ENCODE measurements at places on chromosomes 11 and 22.

- peak; percentile 6 for DNase-seq
Observed at GRCh38 chr11:106644824-106645223, 373.5 kb downstream of the GUCY1A2 start.

GRCh38 chr22:36124666-36125065 lies 35.9 kb downstream of the APOL3 start:
- no peak for DNase-seq

GRCh38 chr11:118325283-118325682 lies 17.2 kb downstream of the CD3D start:
- no peak for DNase-seq

DNA sequence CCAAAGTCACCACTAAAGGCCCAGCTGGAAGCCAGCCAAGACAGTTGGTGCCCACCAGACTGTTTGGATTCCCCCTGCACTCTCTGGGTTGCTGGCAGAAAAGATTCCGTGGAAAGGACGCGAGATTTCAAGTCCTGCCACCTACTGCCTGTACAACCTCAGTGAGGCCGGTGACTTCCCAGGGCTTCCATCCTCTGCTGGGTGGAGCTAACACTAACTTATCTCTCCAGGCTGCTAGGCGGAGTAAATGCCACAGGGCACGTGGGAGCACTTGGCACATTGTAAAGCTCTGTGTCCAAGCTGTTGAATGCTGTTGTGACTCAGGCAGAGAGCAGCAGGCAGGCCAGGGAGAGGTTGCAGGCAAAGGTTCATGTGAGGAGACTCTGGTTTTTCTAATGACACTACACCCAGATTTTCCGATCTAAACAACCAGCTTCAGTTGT lies 50.9 kb upstream of the CDON start:
- DNase-seq = peak; percentile 92

- DNase-seq = no peak
Observed at GRCh38 chr11:113952588-113952987, 22.3 kb upstream of the HTR3A start.

GRCh38 chr22:22949953-22950352 lies 62.3 kb downstream of the IGLL5 start:
- DNase-seq = no peak

GRCh38 chr11:57647960-57648800 lies 1.5 kb downstream of the YPEL4 start:
- no peak for DNase-seq

GRCh38 chr11:13434247-13435205 lies 28.5 kb downstream of the BTBD10 start:
- DNase-seq = no peak

DNA sequence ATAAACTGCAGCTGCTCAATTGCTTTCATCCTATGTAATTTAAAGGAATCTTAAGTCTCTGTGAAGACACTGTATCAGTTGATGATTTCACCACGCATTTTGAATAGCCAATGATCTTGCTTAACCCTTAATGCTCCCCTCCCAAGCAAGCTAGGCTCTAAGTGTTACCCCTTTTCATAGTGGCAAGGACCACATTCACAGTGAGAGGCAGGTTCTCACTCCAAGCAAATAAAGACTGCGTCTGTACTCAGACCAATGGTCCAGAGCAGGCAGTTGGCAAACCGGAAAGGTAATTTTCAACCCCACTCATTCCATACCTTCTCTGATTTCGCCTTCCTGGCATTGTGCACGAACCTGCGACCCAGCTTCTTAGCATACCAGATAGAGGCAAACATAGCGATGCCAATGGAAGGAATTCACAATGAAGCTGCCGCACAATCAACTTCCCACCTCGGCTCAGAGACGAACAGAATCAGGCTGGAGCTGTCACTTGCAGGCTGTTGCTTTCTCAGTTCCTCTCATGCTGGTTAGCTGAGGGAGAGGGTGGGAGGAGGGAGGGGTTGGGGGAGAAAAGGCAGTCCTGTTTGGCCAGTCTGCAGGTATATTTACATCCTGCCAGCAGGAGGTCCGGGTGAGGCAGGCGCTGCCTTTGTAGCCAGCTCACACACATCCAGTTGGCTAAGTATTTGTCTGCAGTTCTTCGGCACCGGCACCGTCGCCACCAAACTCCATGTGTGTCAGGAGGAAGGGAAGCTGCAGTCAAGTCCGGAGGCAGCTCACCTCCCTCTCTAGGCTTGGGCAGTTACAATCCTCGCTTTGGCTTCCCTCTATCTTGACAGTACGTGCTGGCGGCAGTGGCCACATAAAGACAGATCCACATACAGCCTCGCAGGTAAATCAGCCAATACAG lies 1151.2 kb upstream of the CCDC90B start:
- DNase-seq = no peak

DNA sequence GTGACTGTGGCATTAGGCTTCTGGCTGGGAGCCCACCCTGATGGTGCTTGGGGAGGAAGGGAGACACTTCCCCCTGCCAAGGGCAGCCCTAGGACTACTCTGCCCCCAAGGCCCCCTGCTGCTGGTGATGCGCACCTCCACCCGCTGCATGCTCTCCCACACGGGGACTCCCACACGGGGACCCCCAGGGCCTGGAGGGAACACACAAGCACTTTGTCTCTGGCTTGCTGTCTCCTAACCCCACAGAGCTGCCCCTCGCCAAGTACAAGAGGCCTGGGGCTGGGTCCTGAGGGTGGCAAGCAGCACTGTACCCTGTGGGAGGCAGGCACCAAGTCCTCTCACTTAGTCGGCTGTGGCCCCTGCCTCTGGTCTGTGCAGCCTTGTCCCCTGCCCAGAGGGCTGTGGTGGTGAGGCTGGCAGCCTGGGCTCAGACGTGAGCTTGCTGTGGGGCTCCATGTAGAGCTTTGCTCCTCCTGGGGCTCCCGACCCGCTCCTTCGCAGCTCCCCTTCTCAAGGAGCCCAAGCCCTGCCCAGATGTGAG lies 7.9 kb downstream of the LRRC75B start:
- DNase-seq = no peak

DNA sequence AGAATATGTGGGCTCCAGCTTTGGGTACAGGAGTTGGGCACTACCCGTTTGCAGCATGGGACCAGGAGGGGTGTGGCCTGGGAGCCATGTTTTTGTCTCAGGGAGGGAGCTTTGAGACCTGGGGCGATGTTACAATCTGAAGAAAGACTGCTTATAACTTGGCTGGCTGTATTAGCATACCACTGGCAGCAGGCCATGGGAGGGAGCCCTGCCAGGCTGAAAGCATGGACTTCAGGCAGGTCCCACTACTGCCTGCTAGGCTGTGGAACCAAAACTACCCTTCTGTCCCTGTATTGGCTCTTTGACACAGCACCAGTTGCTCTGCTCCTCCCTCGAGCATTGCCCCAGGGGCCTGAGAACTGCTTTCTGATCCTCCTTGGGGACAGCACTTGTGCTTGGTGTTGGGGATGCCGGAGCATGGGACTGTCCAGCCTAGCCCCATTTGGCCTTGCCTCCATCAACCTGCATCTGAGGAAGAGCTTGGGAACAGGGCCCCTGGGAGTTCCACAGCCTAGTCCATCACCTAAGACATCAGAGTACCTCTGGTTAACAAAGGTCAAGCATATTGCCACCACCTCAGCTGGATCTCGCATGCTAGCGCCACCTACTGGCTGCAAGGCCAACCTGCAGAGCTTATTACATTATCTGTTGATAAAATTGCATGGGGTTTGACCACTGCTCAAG lies 217.4 kb downstream of the SBF2 start:
- peak; percentile 31 for DNase-seq

GRCh38 chr11:95910638-95911368 lies 13.1 kb downstream of the MTMR2 start:
- DNase-seq = no peak

- no peak for DNase-seq
Observed at GRCh38 chr11:8075119-8075726, 5.8 kb upstream of the TUB start.

GRCh38 chr11:46836870-46837269 lies 9.2 kb downstream of the CKAP5 start:
- no peak for DNase-seq

GRCh38 chr11:37572491-37573171 lies 974.6 kb upstream of the RAG2 start:
- no peak for DNase-seq

DNA sequence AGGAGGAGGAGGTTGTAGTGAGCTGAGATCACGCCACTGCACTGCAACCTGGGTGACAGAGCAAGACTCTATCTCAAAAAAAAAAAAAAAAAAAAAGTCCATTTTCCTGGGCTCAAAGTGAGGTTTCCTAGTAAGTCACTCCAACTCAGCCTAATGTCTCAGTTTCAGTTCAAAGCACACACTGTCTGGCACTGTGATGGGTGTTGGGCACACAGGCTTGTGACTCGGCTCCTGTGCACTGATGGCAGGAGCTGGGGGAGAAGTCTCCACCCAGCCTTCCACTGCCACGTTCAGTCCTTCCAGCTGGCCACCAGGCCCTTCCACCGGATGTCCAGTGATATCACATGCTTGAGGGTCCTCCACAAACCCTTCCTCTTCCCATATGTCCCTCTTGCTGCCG lies 186.0 kb downstream of the CEP164 start:
- DNase-seq = no peak

DNA sequence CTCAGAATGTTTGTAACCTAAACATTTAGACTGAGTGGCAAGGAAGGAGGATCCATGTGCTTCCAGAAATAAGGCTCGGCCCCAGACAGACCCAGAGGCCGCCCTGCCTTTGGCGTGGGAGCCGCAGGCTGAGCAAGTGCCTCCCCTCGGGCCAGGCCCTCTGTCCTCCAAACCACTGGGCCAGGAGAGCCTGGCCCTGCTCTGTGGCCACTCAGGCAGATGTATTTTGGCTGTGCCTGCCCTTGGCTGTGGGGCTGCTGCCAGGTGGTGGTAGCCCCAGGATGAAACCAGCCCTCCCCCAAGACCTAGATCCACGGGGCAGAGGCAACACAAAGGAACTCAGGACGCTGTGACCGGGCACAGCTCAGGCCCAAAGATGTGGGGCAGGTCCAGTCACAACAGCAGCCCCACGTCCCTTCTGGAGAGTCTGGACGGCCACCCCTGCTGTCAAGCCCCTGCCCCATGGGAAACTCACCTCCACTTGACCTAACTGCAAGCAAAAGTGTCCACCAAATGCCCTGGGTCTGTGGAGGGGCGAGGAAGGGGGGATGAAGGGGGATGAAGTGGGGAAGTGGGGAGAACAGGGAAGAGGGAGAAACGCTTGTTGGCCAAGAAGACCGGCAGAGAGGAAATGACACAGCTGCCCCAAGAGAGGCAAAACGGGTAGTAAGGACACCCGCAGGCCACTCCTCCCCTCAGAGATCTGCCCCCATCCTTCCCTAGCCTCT lies 24.0 kb downstream of the PISD start:
- DNase-seq = peak; percentile 51

- DNase-seq = no peak
Observed at GRCh38 chr11:118621784-118622375, 14.5 kb downstream of the PHLDB1 start.

GRCh38 chr11:10818594-10818993 lies 9.9 kb upstream of the EIF4G2 start:
- DNase-seq = peak; percentile 93

DNA sequence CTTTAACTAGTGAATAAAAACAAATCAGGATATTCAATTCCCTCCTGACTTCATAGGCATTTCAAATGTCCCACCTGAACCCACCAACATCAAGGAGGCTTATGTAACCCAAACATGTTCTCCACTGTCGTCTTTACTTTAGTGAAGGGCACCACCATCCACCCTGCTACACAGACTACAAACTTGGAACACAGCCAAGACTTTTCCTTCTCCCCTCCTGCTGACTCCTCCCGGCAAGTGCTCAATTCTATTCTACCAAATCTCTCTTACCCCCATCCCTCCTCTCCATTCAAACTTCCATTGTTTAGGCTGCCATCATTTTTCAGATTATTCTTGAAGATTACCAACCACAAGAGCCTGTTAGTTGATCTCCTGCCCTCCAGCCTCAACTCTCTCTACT lies 24.3 kb downstream of the SAAL1 start:
- DNase-seq = no peak

- no peak for DNase-seq
Observed at GRCh38 chr11:6844356-6844755, 1.1 kb upstream of the OR10A5 start.

DNA sequence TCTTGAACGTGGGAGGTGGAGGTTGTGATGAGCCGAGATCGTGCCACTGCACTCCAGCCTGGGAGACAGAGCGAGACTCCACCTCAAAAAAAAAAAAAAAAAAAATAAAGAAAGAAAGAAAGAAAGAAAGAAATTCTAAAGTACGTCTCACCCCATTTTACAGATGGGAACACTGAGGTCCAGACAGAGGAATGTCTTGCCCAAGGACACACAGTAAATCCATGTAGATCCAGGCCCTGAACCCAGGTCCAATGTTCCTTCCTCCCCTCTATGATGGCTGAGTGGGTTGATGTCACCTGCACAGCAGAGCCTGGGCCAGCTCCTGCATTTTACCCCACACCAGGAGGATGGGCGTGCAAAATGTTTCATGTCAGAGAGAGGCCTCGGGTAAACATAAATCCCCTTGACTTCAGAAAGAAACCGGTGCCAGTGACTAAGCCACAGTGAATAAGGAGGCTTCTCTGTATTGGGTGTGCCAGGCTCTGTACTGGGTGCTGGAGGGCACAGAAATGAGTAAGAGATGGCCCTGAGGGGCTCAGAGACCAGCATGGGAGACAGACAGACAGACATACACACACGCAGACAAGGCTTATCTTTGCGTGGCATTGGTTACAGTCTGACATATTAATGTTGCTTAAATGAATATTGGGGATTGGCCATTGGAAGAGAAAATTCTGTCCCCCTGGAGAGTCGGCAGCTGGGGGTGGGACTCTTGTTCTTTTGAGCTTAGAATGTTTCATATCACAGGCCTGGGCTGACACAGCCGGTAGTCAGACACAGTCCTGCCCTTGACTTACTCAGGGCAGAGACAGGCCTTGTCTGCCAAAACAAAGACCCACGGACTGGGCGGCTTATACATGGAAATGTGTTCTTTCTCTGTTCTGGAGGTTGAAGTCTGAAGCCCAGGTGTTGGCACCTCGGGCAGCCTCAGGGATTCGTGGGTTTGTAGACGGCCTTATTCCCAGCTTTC lies 105.4 kb downstream of the MIAT start:
- DNase-seq = peak; percentile 10

DNA sequence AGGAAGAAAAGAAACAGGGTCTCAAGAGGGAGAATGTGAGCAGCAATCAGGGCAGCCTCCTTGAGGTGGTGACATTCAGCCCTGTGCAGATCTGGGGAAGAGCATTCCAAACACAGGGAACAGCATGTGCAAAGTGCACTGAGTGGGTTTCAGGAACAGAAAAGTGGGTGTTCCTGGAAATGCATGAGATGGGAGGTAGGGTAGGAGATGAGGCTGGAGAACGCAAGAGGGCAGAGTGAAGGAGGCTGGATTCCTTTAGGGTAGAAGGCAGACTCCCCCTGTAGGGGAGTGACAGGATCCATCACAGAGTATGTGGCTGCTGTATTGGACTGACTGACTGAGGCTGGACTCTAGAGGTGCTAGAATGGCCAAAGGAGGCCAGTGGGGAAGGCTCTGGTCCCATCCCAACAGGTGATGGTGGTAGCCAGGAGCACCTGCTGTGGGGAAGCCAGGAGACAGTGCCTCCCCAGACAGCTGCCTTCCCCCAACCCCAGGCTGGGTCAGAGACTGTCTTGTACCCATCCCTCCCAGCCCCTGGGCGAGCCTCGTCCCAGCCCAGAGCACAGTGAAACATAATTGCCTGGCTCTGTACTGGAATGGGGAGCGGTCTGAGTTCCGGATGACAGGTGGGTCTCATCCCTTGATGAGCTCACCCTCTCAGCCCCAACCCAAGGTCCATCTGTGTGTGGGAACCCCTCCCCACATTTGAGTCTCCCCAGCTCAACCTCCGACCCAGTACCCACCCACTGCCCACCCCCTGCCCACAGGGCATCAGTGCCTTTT lies 419.4 kb downstream of the MN1 start:
- no peak for DNase-seq
